ENCODE measurements at places on chromosomes 16 and 17. TPM values are rescaled to one million over a fixed set of nuclear protein-coding genes. Genes with fewer than 3 reads are reported as not detected.

KRTAP3-2 gene
- total RNA-seq, result not detected

NTN3 gene
- 1.5 TPM for total RNA-seq

HYDIN gene
- total RNA-seq, result not detected

KRT39 gene
- total RNA-seq, result not detected

SOX9 gene
- not detected for total RNA-seq

MYH11 gene
- total RNA-seq, result 33.8 TPM

LDHD gene
- total RNA-seq, result 0.83 TPM

ZP2 gene
- not detected for total RNA-seq

KARS1 gene
- total RNA-seq, result 172 TPM

CCL7 gene
- total RNA-seq, result not detected

PEX12 gene
- 7.6 TPM for total RNA-seq

ZNF689 gene
- 16.7 TPM for total RNA-seq

WNT3 gene
- total RNA-seq, result 5.1 TPM

RPTOR gene
- total RNA-seq, result 80.1 TPM

CES1 gene
- not detected for total RNA-seq

KRT20 gene
- total RNA-seq, result not detected

MT1A gene
- total RNA-seq, result not detected

OMG gene
- total RNA-seq, result 1.4 TPM

GTF3C1 gene
- total RNA-seq, result 57.1 TPM

PTGES3L gene
- total RNA-seq, result 0.68 TPM

CHD9NB gene
- not detected for total RNA-seq

SNAI3 gene
- 3.3 TPM for total RNA-seq

MAP2K3 gene
- total RNA-seq, result 70.3 TPM

TBC1D26 gene
- total RNA-seq, result 0.35 TPM

TRIM47 gene
- 25.9 TPM for total RNA-seq

BCO1 gene
- not detected for total RNA-seq

C17orf107 gene
- total RNA-seq, result 1.1 TPM

ITGAL gene
- 140 TPM for total RNA-seq

TP53TG3 gene
- total RNA-seq, result not detected

SLC52A1 gene
- not detected for total RNA-seq

PHF23 gene
- total RNA-seq, result 36.5 TPM

HAP1 gene
- 0.22 TPM for total RNA-seq

MMP25 gene
- 5.6 TPM for total RNA-seq

OTOA gene
- total RNA-seq, result 0.09 TPM

P2RX5 gene
- 173 TPM for total RNA-seq

ZNRF1 gene
- total RNA-seq, result 26.0 TPM

DNAH9 gene
- not detected for total RNA-seq

EPOP gene
- total RNA-seq, result 21.7 TPM

CES3 gene
- total RNA-seq, result 1.9 TPM

SLC35G6 gene
- total RNA-seq, result not detected

CYB561 gene
- total RNA-seq, result not detected

ACSM3 gene
- 4.0 TPM for total RNA-seq

WDR59 gene
- 80.3 TPM for total RNA-seq

PMFBP1 gene
- total RNA-seq, result 2.0 TPM

STARD3 gene
- total RNA-seq, result 54.2 TPM

LPO gene
- total RNA-seq, result not detected

TBX2 gene
- not detected for total RNA-seq

PCGF2 gene
- 40.0 TPM for total RNA-seq

NPIPB2 gene
- 35.9 TPM for total RNA-seq

ATP2A1 gene
- total RNA-seq, result 4.4 TPM

PLD6 gene
- total RNA-seq, result not detected

Measured in OCI-LY7 (cell line).